Endothelial cell (in vitro differentiated cells): ENCODE measurements at places on chromosomes 11 and 22.
A peak's percentile ranks its signal among the peaks of the same experiment; 100 is the strongest.

- H3K27ac ChIP-seq: no peak overlapping the region
- peaks cover 16% of the 10 kb centered on the region for H3K27me3 ChIP-seq
- DNase-seq: no peak
- H3K36me3 ChIP-seq: no peaks in the 10 kb centered on the region
These were observed 3.9 kb upstream of the E2F8 start for GRCh38 chr11:19244621-19245020.

DNA sequence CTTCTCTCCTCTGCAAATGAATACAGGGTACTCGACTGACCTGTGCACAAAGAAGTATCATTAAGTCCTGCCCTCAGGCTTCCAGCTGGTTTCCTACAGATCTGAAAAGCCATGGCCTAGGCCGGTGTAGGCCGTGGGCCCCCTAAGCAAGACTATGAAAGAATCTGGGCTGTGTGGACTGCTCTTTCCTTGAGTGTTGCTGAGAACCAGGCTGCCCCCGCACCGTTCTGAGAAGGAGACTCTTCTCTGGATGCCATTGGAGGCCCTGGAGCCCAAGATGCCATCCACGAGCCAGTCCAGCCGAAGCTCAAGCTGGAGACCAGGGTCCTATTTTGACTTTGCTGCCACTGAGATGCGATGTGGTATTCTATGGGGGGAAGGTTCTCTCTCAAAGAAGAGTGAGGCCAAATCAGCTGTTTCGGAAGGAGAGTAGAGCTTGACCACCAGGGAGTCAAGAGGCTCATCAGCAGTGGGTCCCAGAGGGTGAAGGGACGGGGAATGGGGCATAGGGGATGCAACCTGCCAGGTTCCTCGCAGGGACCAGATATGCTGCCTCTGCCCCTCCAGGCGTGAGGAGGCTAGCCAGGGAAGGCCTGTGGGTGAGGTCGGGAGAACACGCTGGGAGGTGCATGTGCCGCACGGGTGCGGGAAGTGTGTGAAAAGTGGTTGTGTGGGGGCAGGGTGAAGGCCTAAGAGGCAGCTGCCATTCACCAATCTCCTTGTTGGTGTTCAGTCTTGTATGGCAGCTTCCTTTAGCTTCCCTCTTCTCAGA is 96.4 kb upstream of the B3GAT1 start:
- peaks cover 8% of the 10 kb centered on the region for H3K27me3 ChIP-seq
- no peak overlapping the region for H3K27ac ChIP-seq
- no peak overlapping the region for H3K4me3 ChIP-seq
- DNase-seq: no peak
- peaks cover 4% of the 10 kb centered on the region for H3K36me3 ChIP-seq
- peaks cover 21% of the 10 kb centered on the region for H3K4me1 ChIP-seq

DNA sequence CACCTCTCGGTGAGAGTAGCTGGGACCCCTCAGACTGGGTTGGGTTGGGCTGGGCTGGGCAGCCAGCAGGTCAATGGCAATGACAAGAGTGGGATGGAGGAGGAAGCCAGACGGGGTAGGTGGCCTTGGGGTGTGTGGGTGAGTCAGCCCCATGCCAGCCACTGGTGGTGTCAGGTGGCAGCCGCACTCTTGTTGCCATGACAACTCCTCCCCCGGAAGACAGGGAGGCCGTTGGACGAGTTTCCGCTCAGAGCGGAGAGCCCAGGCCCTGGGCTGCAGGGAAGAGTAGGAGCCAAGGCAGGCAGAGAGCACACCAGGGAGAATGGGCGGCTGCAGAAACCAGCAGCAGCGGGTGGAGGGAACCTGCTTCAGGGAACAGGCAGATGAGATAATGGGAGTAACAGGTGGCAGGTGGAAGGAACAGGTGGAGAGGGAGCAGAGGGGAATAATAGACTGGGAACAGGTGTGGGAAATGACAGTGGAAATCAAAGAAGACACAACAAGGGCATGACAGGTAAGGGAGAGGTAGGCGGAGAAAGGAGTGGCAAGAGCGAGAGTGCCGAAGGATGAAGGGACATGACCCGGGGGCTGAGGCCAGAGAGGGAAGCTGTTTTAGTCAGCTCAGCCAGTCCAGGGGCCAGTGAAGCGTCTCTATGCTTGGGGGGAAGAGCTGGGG is 8.7 kb downstream of the SPTBN2 start:
- peaks cover 44% of the 10 kb centered on the region for H3K4me1 ChIP-seq
- H3K27ac ChIP-seq: peak overlapping the region; percentile 89
- peak; percentile 59 for DNase-seq
- peaks cover 4% of the 10 kb centered on the region for H3K36me3 ChIP-seq
- peak overlapping the region; percentile 44 for H3K4me3 ChIP-seq

DNA sequence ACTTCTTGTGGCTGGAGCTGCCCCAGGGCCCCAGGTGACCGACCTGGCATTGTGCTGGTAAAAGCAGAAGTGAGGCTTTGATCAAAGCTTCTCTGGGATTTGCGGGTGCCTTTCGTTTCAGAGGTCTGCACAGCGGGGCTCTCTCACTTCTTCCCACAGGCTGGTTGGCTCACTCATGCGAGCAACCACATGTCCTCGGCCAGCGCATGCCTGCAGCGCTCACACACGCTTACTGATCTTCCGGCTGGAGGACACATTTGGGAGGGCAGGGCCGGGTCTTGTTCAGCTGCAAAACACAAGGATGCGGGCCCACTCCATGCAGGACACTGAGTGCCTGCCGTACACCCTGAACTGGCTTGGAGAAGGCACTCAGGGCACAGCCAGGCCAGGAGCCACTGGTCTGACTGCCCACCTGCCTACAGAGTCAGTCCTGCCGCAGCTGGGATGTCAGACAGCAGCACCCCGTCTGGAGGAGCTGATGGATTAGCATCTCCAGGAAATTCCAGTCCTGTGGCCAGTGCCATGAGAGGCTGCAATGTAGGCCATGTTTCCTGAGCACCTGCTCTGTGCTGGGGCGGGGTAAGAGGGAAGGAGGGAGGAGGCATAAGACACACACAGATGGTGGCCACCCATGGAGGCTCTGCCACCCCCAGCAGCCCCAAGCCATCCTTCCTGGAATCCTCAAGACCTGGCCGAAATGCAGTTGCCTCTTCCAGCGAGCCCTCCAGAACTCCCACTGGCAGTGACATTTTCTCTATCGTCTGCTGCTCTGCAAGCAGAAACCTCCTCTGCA is 1383.2 kb downstream of the BRD1 start:
- no peak overlapping the region for H3K4me3 ChIP-seq
- no peaks in the 10 kb centered on the region for H3K4me1 ChIP-seq
- H3K36me3 ChIP-seq: no peaks in the 10 kb centered on the region
- H3K27ac ChIP-seq: no peak overlapping the region

DNA sequence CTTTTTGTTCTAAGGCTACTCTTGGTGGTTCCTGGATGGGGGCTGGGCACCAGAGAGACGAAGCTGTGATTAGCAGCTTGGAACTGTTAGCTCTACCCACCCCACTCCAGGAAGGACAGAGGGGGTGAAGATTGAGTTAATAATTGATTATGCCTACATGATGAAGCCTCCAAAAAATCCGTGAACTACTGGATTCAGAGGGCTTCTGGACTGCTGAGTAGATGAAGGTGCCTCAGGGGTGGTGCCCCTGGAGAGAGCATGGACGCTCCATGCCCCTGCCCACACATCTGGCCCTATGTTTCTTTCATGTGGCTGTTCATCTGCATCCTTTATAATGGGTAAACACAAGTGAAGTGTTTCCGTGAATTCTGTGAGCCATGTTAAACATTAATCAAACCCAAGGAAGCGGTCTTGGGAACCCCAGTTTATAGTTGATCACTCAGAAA is 47.3 kb upstream of the CYP2D6 start:
- DNase-seq: no peak
- H3K4me1 ChIP-seq: peaks cover 14% of the 10 kb centered on the region
- no peak overlapping the region for H3K4me3 ChIP-seq
- H3K27ac ChIP-seq: peak overlapping the region; percentile 6
- H3K27me3 ChIP-seq: peaks cover 5% of the 10 kb centered on the region

DNA sequence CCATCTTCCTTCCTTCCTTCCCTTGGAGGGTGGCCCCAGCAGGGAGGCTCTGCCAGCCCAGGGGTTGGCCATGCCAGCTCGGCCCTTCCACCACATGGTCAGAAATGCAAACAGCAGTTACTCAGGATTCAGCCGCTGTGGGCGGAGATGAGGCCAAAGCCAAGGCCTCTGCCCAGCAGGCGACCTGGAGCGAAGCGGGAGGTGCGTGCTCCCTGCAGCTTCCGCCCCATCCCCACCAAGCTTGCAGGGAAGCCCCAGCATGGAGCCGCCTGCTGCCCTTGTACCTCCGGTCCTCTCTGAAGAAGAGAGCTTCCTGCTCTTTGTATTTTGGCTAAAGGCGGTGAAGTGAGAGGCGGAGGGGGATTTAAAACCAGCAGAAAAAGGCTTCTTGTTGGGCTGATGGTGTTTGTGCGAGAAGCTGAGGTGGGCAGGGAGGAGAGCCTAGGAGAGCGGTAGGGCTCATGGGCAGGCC is 50.4 kb downstream of the ANO1 start:
- H3K27me3 ChIP-seq: peaks cover 4% of the 10 kb centered on the region
- no peaks in the 10 kb centered on the region for H3K36me3 ChIP-seq
- peaks cover 9% of the 10 kb centered on the region for H3K4me1 ChIP-seq
- no peak overlapping the region for H3K27ac ChIP-seq
- no peak overlapping the region for H3K4me3 ChIP-seq

GRCh38 chr11:13289081-13289480 is 11.5 kb downstream of the BMAL1 start:
- DNase-seq: peak; percentile 25
- H3K36me3 ChIP-seq: no peaks in the 10 kb centered on the region
- no peaks in the 10 kb centered on the region for H3K4me1 ChIP-seq
- H3K4me3 ChIP-seq: no peak overlapping the region
- H3K27ac ChIP-seq: no peak overlapping the region

GRCh38 chr11:44304091-44305025 is 5.6 kb downstream of the ALX4 start:
- no peak overlapping the region for H3K27ac ChIP-seq
- peaks cover 42% of the 10 kb centered on the region for H3K27me3 ChIP-seq
- H3K4me1 ChIP-seq: peaks cover 19% of the 10 kb centered on the region
- peaks cover 7% of the 10 kb centered on the region for H3K36me3 ChIP-seq
- no peak overlapping the region for H3K4me3 ChIP-seq

DNA sequence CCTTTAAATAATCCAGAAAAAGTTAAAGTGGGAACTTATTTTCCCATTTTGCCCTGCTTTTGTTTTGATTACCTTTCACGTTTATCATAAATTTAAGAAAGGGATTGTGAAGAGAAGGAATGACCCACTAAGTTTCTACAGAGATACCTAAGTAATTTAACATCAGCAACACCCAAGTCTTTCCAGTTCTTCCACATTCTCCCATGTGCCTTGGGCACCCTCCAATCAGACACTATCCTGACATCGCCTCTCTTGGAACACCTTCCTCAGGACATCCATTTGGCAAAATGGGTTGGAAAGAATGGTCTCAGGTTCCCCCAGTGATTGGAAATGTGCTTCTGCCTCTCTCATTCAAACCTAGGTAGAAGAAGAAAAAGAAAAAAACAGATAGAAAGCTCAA is 6.3 kb downstream of the BBOX1 start:
- no peaks in the 10 kb centered on the region for H3K4me1 ChIP-seq
- no peaks in the 10 kb centered on the region for H3K36me3 ChIP-seq
- H3K27me3 ChIP-seq: peaks cover 2% of the 10 kb centered on the region
- H3K27ac ChIP-seq: no peak overlapping the region

DNA sequence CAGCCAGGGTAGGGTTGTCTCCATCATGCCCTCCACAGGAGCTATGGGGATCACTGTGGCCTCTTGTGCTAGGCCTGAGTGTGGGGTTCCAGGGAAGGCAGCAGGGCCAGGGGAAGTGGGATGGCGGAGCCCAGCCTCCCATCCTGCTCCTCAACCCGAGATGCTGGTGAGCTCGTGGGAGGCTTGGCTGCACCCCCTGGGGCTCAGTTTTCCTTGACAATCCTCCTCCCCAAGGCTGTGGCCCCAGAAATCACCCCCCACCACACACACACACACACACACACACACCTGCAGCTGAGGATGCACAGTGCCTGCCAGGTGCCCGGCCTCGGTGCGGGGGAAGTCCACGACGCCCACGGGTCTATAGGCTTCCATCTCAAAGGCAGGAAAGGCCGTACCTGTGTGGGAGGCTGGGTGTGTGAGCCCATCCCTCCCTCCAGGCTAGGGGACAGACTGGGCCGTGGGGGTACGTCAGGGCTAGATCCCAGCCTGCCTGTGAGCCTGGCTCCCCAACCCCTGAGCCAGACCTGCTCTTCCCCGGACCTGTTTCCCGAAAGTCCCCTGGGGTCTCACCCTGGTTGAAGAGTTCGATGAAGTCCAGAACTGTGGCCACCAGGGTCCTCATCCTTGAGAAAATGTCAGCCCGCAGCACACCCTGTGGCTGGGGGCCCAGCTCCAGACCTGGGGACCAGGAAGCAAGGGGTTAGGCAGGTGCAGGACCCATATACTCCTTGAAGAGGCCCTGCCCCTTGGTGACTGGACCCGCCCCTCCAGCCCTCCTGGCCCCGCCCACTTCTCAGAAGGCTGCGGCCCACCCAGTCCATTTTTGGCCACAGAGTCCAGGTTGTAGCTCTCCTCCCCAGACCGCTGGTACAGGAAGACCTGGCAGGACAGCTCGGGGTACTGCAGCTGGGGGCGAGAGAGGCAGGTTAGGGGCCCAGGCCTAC is 5.2 kb upstream of the TBX10 start:
- peaks cover 6% of the 10 kb centered on the region for H3K36me3 ChIP-seq
- no peak overlapping the region for H3K27ac ChIP-seq
- no peak overlapping the region for H3K4me3 ChIP-seq
- no peaks in the 10 kb centered on the region for H3K4me1 ChIP-seq
- no peak for DNase-seq

GRCh38 chr11:70662691-70663098 is 264.4 kb downstream of the CTTN start:
- DNase-seq: no peak
- peaks cover 14% of the 10 kb centered on the region for H3K27me3 ChIP-seq
- H3K36me3 ChIP-seq: peaks cover 4% of the 10 kb centered on the region
- peaks cover 10% of the 10 kb centered on the region for H3K4me1 ChIP-seq

DNA sequence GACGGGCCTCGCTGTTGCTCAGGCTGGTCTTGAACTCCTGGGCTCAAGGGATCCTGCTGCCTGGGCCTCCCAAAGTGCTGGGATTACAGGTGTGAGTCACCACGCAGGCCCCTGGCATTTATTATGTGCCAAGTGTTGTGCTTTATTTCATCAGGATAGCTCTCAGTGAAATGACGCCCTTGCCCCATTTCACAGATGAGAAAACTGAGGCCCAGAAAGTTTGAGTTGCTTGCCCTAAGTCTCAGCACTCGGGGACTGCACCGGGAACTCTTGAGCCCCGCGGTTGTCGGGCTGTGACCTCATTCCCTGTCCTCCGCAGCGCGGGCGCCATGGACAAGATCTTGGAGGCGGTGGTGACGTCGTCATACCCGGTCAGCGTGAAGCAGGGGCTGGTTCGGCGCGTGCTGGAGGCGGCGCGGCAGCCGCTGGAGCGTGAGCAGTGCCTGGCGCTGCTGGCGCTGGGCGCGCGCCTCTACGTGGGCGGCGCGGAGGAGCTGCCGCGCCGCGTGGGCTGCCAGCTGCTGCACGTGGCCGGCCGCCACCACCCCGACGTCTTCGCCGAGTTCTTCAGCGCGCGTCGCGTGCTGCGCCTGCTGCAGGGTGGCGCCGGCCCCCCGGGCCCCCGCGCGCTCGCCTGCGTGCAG is 7.3 kb downstream of the USP35 start:
- H3K4me1 ChIP-seq: peaks cover 20% of the 10 kb centered on the region
- H3K27me3 ChIP-seq: peaks cover 14% of the 10 kb centered on the region
- peaks cover 32% of the 10 kb centered on the region for H3K36me3 ChIP-seq
- no peak overlapping the region for H3K27ac ChIP-seq

- H3K27me3 ChIP-seq: no peaks in the 10 kb centered on the region
- no peak overlapping the region for H3K4me3 ChIP-seq
- no peak overlapping the region for H3K27ac ChIP-seq
- DNase-seq: no peak
- H3K4me1 ChIP-seq: no peaks in the 10 kb centered on the region
These were observed 4.4 kb downstream of the OR4S2 start for GRCh38 chr11:55652560-55652959.
